ENCODE measurements at places on chromosomes 1 and 21.

DNA sequence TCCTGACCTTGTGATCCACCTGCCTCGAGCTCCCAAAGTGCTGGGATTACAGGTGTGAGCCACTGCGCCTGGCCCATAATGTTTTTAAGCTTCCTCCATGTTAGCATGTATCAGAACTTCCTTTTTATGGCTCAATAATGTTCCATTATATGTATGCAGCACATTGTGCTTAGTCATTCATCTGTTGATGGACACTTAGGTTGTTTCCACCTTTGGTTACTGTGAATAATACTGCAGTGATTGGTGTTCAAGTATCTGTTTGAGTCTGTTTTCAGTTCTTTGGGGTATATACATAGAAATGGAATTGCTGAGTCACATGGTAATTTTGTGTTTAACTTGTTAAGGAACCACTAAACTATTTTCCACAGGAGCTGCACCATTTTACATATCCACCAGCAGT lies 17.7 kb downstream of the CMPK1 start:
- DNase-seq: no peak

DNA sequence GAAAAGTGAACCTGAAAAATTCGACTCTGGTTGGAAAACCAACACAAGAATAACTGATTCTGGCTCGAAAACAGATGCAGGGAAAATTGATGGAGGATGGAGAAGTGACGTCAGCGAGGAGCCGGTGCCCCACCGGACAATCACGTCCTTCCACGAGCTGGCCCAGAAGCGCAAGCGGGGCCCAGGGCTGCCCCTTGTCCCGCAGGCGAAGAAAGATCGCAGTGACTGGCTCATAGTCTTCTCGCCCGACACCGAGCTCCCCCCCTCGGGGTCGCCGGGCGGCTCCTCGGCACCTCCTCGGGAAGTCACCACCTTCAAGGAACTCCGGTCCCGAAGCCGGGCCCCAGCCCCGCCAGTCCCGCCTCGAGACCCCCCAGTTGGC lies 1.9 kb downstream of the RUSC1 start:
- DNase-seq: no peak

DNA sequence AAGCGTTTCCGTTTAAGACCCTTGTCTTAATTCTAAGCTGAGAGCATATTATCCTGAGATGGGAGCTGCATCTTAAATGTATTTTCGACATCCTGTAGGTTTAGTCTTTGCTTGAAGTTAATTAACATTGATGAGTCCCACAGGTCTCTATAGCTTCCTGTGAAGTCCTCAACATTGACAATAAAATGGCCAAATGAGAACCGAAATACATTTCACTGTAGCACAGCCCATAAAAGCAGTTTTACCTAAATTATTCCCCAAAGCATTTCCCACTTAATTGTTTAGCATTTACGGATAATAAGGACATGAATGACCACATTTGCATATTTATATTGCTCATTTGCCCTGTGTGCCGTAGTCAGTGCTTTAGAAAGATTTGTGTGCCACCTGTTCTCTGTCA lies 116.4 kb downstream of the CRB1 start:
- DNase-seq: no peak

GRCh38 chr1:167420510-167420909 lies 97.8 kb downstream of the CD247 start:
- no peak for DNase-seq

DNA sequence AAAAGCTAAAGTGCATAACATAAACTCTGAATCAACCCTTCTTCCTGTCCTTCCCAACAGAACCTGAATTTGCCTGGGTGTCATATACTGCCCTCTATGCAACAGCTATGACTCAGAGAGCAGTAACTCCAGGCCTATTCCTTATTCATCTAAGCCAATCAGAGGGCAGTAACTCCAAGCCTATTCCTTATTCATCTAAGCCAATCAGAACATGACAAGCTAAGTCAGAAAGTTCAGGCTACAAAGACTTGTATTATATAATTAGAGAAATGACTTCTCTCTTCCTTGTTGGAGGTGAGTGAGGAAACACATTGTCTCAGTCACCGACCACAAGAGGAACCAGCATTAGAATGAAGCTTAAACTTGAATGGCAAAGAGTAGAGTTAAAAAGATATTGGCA lies 26.2 kb upstream of the TADA1 start:
- no peak for DNase-seq

DNA sequence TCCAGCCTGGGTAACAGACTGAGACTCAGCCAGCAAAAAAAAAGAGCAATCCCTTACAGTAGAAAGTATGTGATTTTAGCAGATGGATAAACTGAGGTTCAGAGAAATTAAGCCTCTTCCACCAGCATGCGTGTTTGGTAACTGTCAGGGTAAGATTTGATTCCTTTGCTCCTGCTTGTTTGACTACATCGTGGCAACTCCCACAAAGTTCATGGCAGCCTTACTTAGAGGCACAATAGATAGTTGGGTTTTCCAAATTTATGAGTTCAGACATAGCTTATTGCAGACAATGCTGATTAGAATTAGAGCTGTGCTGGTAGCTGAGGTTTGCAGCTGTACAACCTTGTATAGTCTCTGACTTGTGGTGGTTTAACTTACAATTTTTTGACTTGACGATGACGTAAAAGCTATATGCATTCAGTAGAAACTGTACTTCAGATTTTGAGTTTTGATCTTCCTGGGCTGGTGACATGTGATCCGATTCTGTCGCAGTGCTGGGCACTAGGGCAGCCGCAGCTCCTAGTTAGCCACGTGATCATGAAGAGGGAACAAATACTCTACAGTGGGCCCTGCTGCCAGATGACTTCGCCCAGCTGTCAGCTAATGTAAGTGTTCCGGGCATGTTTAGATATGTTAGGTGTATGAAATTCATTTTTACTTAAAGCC lies 167.8 kb downstream of the DHRS3 start:
- DNase-seq: no peak

- DNase-seq: no peak
Measured at GRCh38 chr1:202106340-202107254, 16.1 kb upstream of the GPR37L1 start.

- no peak for DNase-seq
Measured at GRCh38 chr1:11581445-11581991, 72.7 kb downstream of the FBXO2 start.

Data from T-helper 22 cell (primary cell).